ENCODE measurements at places on chromosomes 12 and 14.

- no peak for DNase-seq
Measured at GRCh38 chr14:79165471-79166090, 995.4 kb downstream of the NRXN3 start.

- DNase-seq = no peak
Measured at GRCh38 chr12:57612711-57613426, 1.6 kb downstream of the ARHGEF25 start.

DNA sequence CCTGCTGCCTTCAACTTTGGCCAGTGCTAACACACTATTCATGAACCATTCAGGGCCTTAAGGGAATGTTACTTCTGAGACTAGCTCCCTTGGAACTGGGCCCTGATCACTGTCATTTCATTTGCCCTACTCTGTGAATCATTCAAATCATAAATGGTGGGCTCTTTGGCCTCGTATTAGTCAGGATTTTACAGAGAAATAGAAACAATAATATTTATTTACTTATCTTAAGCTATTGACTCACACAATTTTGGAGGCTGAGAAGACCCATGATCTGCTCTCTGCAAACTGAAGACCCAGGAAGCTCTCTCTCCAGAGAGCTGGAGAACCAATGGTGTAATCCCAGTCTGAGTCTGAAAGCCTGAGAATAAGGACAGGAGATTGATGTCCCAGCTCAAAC is 398.5 kb downstream of the LRIG3 start:
- DNase-seq = no peak

- no peak for DNase-seq
Measured at GRCh38 chr12:71958056-71958455, 19.4 kb downstream of the TPH2 start.

- DNase-seq = no peak
Measured at GRCh38 chr14:24996930-24997725, 52.8 kb downstream of the STXBP6 start.

- DNase-seq = peak; percentile 83
Measured at GRCh38 chr14:71235875-71236274, 328.6 kb downstream of the PCNX1 start.

DNA sequence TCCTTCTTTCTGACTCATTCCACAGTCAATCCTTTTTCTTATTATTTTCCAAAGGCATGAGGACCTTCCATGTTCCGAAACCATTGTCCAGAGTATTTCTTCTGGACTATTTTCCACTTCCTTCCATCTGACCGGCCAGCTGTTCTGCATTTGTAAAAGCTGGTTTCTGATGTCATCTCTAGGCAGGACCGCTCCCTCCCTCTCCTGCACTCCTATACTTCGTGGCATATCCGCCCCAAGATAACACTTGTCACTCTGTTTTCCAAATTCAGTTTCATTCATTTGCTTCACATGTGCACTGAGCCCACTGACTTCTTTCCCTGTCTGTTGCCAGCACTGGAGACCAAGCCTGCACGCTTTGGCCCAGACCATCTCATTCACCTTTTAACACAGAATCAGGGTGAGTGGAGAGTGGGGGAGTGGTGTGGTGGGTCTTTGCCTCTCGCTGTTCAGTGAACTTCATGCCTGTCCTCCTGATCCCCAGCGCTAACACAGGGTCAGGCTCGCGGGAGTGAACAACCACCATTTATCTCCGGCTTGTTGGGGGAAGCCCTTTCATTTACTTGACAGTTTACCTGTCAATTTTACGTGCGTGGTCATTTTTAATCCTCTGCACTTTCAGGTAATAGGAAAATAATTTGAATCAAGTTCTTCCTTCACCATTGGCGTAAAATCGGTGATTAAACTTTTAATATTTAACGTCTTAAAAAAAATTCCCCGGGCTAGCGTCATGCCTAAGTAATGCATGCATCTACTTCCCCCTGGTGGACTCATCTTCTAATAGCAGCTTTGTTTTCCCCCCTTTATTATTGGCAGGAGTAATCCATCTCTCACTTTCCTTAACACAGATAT is 52.5 kb downstream of the C12orf75 start:
- peak; percentile 69 for DNase-seq

GRCh38 chr12:120041386-120042231 is 52.6 kb downstream of the BICDL1 start:
- DNase-seq = no peak

GRCh38 chr14:105182296-105183020 is 1.3 kb upstream of the NUDT14 start:
- DNase-seq = no peak

- no peak for DNase-seq
Measured at GRCh38 chr12:47554046-47554653, 151.7 kb downstream of the RPAP3 start.

GRCh38 chr12:115543269-115543668 is 734.2 kb downstream of the MED13L start:
- DNase-seq = no peak

- no peak for DNase-seq
Measured at GRCh38 chr14:63981569-63981968, 128.8 kb downstream of the SYNE2 start.

DNA sequence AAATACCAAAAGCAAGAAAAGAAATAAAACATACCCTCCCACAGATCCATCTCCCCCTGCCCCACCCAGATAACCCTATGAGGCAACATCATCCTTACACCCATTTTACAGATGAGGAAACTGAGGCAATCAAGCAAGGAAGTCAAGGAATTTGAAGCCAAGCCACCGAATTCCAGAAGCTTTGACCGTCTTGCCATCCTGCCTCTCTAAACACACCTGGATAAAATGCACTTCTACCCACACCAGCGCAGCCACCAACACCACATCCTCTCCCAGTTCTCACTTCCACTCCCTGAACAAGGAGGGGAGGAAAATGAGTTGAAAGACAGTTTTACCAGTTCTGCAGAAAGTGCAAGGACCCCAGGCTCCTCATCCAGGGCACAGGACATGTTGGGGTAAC is 13.6 kb downstream of the CMKLR1 start:
- DNase-seq = no peak

GRCh38 chr14:104116756-104117340 is 21.5 kb upstream of the KIF26A start:
- no peak for DNase-seq

DNA sequence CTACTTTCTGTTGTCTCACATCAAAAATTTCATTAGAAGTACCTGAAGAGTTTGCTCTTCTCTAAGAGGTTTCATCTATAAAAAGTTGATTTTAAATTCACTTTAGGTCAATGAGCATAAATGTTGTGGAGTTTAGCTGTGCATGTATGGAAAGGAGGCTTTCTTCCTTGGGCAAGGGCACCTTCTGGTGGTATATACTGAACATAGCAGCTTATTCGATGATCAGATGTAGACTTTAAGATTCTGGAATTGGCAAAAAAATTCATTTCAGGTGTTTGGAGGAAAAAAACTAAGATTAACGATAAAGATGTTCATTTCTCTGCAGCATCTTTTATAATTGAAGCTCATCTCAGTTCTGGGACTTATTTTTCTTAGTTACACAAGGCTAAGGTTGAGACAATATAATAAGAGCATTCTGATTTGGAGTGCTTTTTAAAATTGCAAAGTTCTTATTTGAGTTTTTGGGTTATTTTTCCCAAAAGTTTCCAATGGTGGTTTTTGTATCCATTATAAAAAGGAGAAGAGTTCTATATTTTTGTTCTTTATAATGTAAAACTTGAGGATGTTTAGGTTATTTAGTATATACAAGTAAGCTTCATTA is 46.8 kb downstream of the TMEM117 start:
- peak; percentile 78 for DNase-seq

GRCh38 chr12:12872139-12872933 is 19.0 kb upstream of the GPRC5A start:
- DNase-seq = no peak

DNA sequence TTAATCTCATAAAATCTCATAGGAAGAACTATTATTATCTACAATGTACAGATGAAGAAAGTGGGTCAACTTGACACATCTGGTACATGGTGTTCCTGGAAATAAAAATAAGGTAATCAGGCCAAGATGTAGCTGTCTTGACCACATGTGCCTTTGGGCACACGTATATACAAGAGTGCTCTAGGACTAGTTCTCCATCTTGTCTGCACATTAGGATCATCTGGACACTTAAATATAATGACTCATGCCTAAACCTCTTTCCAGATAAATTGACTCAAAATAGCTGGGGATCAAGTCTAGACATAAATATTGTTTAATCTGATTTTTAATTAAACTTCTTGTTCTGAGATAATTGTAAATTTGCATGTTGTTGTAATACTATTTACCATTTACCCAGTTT is 182.6 kb downstream of the CNTN1 start:
- no peak for DNase-seq

GRCh38 chr12:112798048-112798760 is 6.7 kb downstream of the RPH3A start:
- DNase-seq = peak; percentile 35

GRCh38 chr12:120940799-120941198 is 36.6 kb upstream of the SPPL3 start:
- no peak for DNase-seq
